RCC 7860 (cell line): ENCODE measurements at places on chromosomes 2 and 18.

GRCh38 chr18:6821356-6821755, 91.8 kb downstream of the ARHGAP28 start:
- DNase-seq, result no peak

DNA sequence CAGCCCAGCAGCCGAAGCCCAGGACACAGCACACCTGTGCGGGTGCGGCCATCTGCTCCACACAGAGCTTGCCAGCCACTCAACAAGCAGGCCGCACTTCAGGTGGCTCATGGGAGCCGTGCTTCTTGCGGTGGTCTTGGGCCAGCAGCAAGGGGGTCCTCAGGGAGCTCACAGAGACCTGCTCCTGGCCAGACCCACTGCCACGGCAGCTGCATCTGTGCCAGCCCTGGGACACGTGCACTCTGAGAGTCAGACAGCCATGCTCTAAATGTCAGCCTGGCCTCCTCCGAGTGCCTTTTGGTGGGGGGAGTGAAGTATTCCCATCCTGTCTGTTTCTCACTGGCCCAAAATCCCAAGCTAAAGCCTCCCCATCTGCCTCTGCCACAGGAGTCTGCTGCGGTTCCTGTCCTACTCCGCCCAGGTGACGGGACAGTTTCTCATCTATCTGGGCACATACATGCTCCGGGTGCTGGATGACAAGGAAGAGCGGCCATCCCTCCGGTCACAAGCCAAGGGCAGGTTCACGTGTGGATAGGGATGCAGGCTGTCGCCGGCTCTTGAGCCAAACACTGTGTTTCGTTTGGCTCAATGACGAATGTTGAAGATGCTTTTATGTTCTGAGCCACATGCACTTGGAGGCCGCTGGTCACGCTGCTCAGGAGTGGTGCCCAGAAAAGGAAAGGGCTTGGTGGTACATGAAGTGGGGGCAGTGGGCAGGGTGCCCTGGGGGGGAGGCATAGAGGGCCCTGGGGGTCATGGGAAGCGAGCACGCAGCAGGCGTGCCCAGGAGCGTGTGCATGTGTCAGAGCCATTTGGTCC, 22.8 kb downstream of the CIDEA start:
- no peak for DNase-seq

DNA sequence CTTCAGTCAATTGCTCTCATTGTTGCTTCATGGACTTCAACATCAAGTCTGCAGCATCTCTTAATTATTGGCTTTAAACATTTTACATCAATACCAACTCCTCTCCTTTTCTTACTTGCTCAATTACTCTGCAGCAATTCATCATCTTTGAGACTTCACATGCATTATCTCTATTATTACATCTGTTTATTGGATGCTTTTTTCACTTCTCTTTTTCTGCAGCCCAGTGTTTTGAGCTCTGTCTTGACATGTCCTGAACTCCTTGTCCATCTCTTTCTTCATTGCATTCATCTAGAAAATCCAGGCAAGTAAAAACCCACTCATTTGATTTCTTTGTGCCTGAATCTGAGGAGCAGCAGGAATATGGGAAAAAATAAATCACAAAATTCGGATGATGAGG, 647.9 kb downstream of the PLCL1 start:
- DNase-seq, result no peak

DNA sequence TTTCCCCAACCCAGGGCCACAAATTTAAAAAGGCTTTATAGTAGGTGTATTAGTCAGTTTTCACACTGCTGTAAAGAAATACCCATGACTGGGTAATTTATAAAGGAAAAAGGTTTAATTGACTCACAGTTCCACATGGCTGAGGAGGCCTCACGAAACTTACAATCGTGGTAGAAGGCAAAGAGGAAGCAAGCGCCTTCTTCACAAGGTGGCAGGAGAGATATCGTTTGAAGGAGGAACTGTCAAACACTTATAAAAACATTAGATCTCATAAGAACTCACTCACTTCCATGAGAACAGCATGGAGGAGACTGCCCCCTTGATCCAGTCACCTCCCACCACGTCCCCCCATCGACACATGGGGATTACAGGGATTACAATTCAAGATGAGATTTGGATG, 70.4 kb downstream of the FECH start:
- no peak for DNase-seq

DNA sequence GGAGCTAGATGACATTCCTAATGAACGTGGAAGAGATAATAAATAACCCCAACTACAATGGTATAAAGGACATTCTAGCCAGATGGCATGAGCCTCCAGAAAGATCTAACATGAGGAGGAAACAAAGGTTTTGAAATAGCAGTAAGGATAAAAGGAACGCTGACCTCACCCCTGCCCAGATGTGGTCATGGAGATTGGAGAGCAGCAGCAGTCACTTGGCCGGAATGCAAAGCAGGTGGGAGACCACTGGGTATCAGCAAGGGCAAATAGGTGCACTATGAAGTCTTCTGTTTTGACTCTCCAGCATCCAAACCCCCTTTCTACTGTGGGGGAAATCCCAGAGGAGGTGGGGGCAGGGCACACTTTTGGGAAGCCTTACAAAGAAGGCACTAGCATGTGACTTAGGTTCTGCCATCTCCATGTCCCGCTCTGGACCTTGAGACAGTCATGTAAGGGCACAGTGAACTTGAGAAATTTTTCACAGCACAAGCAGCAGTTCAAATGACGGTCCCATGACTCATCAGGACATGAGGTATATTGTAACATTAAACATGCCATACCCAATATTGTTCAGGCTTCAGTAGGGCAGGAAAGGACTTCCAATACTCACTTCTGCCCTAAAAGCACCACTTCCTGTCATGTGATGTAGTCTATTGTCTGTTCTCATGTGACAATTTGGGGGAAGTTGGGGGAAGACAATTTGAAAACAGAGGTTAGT, 55.2 kb downstream of the METTL4 start:
- peak; percentile 83 for DNase-seq

DNA sequence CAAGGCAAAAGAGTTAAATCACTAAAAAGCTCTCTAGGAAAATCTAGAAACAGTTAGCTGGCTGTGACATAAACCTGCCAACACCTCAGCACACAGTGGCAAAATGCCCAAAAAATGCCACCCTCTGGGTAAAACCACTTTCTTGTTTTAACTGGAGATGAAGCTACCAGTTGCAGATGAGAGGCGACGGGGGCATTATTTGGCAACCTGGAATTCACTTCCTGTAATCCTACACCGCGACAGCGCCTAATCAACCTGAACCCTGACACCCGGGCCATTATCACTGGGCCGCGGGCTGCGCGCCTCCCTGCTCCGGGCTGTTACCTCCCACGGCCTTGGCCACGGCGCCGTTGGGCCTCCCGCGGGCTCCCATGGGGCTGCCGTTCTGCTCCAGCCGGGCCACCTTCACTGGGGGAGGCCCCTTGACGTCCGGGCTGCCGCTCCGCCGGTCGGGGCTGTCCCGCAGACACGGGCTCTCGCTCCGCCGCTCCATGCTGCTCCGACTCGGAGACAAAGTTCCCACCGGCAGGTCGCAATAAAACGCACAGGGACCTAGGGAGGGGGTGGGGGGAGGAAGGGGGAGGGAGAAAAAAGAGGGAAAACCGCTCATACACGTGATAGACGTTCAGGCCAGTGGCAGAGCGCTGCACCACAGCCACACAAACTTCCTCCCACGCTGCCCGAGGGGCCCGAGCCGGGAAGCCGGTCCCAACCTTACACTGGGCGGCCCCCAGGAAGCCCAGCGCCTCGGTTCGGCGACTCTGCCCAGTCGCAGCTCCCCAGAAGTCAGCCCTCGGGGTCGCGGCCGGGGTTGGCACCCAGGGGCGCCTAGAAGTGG, 2.0 kb downstream of the SATB2 start:
- peak; percentile 87 for DNase-seq

- no peak for DNase-seq
Observed at GRCh38 chr2:31168291-31168690, 30.1 kb upstream of the GALNT14 start.

GRCh38 chr2:70532244-70532935, 21.2 kb downstream of the TGFA start:
- DNase-seq, result no peak

DNA sequence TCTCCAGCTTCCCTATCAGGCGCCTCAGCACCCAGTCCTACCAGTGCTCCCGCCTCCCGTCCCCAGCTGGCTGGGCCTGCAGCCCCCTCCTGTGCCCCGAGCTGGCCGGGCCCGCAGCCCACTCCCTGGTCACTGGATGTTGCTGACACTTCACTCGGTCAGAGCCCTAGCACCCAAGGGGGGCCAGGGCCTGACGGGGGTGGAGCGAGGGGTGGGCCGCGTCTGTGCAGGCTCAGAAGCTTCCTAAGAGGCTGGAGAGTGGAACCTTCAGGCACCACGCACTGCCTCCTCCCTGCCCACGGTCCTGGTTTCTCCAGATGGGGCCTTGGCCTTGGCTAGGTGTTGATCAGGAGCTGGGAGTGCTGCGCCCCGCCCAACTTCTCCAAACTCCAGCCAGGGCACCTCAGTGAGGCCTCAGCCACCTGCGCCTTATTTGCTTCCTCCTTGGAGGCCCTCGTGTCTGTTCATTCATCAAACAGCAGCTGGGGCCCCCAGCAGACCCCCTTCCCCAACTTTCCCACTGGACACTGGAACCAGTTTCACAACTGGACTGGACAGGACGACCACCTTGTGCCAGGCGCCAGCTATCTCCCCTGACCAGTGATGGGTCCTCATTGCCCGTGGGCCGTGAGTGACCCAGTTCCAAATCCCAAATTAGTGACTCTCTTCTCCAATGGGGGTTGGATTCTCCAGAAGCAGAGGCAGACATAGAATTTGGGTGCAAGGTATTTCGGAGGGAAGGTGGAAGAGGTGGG, 16.7 kb downstream of the CAPN10 start:
- no peak for DNase-seq

DNA sequence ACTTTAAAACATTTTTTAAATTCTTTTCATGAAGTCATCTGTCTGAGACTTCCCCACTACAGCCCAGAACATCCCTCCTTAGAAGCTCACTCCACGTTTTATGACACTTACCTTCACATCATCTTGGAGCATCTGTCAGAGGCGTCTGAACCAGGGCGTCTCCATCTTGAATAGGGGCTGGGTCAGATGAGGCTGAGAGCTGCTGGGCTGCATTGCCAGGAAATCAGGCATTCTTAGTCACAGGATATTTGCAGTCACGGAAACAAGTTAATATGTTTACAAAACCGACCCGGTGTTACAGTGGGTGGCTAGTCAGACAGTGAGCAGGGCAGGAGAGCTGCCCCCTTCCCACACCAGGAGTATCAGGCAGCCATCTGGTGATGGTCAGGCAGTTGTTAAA, 456.5 kb downstream of the FBXO15 start:
- DNase-seq, result no peak

- DNase-seq, result no peak
Observed at GRCh38 chr2:240224676-240225075, 84.2 kb upstream of the OTOS start.
